Right ventricle myocardium superior (tissue), 1 donor: ENCODE measurements at places on chromosomes 13 and 19. TPM values are rescaled to one million over a fixed set of nuclear protein-coding genes. Genes with fewer than 3 reads are reported as not detected.
A peak's percentile ranks its signal among the peaks of the same experiment; 100 is the strongest.

- no peak for DNase-seq
Observed at GRCh38 chr19:18432275-18433014, 5.5 kb downstream of the ISYNA1 start.

DNA sequence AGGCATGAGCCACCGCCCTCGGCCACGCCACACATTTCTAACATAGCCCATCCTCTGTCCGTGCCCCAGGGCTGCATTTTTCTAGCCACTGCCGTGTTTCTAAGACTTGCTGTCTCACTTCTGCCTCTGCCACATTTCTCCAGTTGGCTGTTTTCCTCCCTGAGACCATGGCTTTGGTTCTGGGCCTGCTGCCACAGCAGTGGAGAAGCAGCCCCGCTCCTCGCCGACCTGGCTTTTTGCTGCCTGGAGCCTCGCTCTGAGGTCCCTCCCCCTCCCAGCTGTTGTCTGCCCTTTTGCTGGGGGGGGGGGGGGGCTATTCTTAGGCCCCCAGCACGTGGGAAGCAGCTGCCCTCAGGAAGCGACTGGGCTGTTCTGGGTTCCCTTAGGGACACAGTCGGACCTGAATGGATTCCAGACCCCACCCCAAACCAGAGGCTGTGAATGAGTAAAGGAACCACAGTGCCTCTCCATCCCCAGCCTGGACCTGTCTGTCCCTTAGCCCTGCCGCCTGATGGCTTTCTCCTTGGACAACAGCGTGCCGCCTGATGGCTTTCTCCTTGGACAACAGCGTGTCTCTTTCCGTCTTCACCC is 3.3 kb downstream of the GYS1 start:
- peak; percentile 62 for DNase-seq

GRCh38 chr19:4510435-4511255 is 7.6 kb downstream of the PLIN4 start:
- DNase-seq = peak; percentile 33

GRCh38 chr19:43713208-43713607 is 2.7 kb upstream of the IRGC start:
- no peak for DNase-seq

DNA sequence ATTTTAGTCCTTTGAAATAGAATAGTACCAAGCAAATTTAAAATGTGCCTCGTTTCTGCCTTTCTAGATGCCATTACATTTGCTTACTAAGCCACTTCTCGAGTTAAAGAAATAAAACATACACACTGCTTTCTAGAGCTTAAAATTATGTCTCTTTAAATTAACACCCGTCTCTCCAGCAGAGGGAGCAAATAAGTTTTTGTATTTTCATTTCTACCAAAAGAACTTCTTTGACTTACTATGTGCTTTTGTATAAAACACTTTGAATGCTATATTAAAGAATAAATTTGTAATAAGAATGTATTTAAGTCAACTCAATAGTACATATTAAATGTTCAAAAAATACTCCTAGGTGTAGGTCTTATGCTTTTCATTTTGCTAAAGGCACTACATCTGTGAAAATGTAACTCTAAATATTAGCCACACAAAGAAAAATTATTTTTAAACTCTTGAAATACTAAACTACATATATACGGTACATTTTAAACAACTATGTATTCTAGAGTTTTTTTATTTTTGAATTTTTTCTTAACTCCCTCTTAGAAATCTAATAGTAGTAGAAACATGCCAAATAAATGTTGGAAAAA is 269.3 kb upstream of the MIR17HG start:
- no peak for DNase-seq

- DNase-seq = peak; percentile 94
Observed at GRCh38 chr19:21358768-21359451, at the start of gene ZNF738. ZNF738 (plus strand) TSS chr19:21359000; CDS start chr19:21359141, 141 bp downstream.

GRCh38 chr13:47066226-47066625 is 169.4 kb upstream of the HTR2A start:
- DNase-seq = no peak

GRCh38 chr19:44072543-44073401 is 813 bp downstream of the ZNF284 start:
- DNase-seq = no peak

- no peak for DNase-seq
Observed at GRCh38 chr13:26325876-26326275, 71.9 kb downstream of the CDK8 start.

DNA sequence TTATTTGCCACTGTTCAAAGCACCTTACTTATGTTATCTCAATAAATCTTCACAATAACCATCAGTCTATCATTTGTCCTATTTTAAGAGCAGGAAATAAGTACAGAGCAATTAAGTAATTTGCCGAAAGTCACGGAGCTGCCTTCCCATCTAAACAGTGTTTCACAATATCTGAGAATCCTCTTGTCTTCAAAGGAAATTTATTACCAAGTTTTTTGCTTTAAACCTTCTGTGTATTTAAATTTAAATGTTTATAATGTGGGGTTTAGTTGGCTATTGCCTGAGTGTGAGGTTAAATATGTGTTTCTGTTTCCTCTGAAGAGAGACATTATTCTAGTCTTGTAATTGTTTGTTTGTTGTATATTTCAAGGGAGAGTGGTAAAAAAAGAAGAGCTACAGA is 633.1 kb downstream of the EFNB2 start:
- DNase-seq = no peak

- peak; percentile 95 for DNase-seq
Observed at GRCh38 chr19:15265850-15266248, 33.6 kb upstream of the EPHX3 start.

GRCh38 chr19:38915329-38916321 is 3.6 kb upstream of the CCER2 start:
- peak; percentile 31 for DNase-seq

DNA sequence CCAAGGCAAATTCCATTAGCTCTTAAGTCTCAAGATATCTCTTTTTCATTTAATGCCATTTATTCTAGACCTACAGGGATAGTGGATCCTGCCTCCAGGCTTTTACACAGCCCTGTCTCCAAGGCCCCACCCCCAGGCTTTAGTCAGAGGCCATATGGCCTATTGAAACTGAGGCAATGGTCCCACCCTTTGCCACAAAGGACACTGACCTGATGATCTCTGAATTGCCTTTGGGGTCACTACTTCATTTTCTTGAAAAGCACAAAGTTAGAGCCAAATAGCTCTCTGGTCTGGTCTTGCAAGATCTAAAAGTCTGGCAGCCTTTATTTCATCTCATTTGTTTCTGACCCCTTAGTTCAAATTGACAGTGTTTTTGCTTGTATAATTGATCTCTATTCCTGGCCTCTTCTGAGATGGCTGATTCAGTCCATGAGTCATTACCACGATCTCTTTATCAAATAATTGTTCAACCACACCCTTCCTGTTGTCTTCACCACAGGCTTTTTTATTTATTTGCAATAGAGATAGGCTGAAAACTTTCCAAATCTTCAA is 209.8 kb downstream of the FGF14 start:
- no peak for DNase-seq

- no peak for DNase-seq
Observed at GRCh38 chr19:35776102-35776788, 881 bp downstream of the ARHGAP33 start.

GRCh38 chr13:73835138-73835721 is 299.0 kb downstream of the KLF12 start:
- DNase-seq = no peak

DNA sequence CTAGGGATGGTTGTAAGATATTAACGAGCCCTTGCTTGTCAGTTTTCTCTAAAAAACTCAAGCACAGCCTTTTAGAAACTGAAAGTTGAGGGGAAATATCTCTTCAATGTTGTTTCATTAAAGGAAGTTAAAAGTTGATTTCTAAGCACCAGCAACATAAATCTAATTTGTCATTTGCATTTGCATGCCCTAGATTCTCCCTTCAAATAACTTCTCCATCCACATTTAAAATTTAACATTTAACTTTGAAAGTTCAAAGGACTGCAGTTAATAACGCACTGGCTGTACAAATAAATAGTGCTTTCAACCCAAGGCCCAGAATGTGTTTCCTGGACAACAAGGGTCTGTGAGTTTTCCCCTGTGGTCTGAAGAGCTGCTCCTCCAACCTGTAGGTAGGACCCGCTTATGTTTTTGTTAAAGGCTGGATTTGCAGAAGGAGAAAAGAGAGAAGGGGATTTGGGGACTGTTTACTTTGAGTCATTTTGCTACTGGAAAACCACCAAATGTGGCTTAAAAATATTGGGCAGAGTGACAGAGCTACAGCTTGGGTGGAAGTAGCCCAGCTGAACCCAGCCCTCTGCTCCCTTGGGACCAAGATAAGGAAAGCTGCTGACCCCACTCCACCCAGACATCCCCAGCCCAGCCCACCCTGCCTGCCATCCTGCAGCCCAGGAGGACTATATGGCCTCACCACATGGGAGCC is 39.8 kb downstream of the TNFRSF19 start:
- peak; percentile 60 for DNase-seq

GRCh38 chr19:1275260-1275975 is at the start of gene FAM174C:
FAM174C (plus strand) TSS chr19:1275530; CDS start chr19:1275550, 20 bp downstream.
- DNase-seq = peak; percentile 97

- DNase-seq = no peak
Observed at GRCh38 chr13:87128036-87128435, 543.1 kb upstream of the SLITRK5 start.

EXOC3L2 gene
- total RNA-seq = 1.3 TPM

KLK5 gene
- total RNA-seq = not detected

C19orf81 gene
- total RNA-seq = 2.5 TPM

CYP2A7 gene
- total RNA-seq = not detected

GPR4 gene
- total RNA-seq = 5.3 TPM

TRPM4 gene
- total RNA-seq = 24.8 TPM

PMIS2 gene
- not detected for total RNA-seq

OR4F17 gene
- total RNA-seq = not detected

PABPC3 gene
- total RNA-seq = 0.08 TPM

PEAK3 gene
- 0.70 TPM for total RNA-seq

RNF17 gene
- not detected for total RNA-seq

ADGRL1 gene
- 20.0 TPM for total RNA-seq

SIGLEC8 gene
- total RNA-seq = 0.13 TPM

RPS15 gene
- total RNA-seq = 671 TPM

NLRP5 gene
- total RNA-seq = not detected
